ENCODE measurements at places on chromosomes 1 and 21. TPM values are rescaled to one million over a fixed set of nuclear protein-coding genes. Genes with fewer than 3 reads are reported as not detected.

DNA sequence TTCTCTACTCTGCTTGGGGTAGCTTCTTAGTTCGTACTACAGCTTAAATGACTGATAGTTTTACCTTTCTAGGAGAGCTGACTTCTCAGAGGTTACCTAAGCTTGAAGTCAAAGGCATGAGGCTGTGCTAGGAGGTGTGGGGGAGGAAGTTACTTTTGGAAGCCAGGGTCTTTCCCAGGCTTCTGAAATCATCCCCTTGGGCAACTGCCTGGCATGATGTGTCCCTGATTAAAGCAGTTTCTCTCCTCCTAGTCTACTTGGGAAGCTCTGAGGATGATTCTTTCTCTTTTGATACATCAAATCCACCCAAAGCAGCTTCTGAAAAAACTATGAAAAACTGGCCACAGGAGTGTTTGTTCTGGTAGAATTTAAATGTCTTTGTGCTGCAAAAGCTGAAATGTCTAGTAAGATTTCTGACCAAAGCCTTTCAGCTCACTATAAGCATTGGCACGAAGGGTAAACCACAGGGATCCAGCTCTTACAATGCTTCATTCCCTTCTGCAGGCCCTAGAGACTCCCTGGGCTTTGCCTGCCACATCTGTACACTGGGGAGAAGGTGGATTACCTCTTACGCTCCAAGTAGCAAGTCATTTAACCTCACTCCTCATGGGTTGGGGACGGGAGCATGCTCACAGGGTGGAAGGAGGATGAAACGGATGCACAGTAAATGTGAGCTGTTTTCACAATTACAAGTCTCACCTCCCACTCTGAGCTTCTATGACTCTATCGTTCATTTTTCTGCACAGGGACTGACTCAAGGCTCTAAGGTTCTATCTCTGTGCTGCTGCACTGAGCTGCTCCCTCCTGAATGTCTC lies 59.6 kb downstream of the RUNX1 start:
- no peak overlapping the region for H3K27ac ChIP-seq
- H3K4me3 ChIP-seq, result no peak overlapping the region
- no peaks in the 10 kb centered on the region for H3K36me3 ChIP-seq
- no peaks in the 10 kb centered on the region for H3K4me1 ChIP-seq
- DNase-seq, result no peak

DNA sequence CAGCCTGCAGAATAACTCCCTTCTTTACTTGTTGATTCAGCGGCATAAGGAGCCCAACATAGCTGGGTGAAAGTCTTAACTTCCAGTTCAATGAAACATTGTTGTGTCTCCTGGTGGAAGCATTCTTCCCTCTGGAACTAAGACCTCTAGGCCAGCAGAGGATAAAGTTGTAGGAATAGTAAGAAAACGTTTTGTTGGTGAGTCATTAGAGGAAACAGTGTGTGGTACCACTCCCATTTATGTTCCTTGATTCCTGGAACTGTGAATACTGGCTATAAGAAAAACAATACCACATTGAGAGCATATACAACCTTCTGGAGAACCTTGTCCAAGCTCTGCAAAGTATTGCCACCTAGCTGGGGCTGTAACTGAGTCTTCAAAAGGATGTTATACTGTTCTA lies 737.4 kb upstream of the ZP4 start:
- H3K27ac ChIP-seq, result no peak overlapping the region
- H3K36me3 ChIP-seq, result no peaks in the 10 kb centered on the region
- no peak for DNase-seq
- no peak overlapping the region for H3K4me3 ChIP-seq
- H3K27me3 ChIP-seq, result no peaks in the 10 kb centered on the region

DNA sequence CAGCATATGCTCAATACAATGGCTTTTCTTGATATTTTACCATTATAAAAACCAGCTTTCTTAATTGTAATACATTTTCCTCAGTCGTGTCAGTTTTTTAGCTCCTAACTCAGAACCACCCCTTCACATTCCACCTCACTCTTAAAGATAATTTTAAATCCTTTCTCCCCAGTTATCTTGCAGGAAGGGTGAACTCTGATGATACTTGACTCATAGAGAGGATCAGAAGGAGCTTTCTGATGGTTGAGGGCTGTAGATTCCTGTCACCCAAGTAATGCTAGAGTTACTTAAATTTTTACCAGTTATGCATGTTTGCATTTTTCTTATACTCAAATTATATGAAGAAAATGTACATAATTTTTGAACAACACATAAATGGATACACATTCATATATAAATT lies 233.7 kb downstream of the NCAM2 start:
- H3K4me1 ChIP-seq, result no peaks in the 10 kb centered on the region
- no peaks in the 10 kb centered on the region for H3K36me3 ChIP-seq
- DNase-seq, result no peak
- no peak overlapping the region for H3K4me3 ChIP-seq

- H3K27me3 ChIP-seq, result no peaks in the 10 kb centered on the region
- no peak for DNase-seq
- peaks cover 36% of the 10 kb centered on the region for H3K4me1 ChIP-seq
- H3K27ac ChIP-seq, result peak overlapping the region; percentile 90
- H3K36me3 ChIP-seq, result no peaks in the 10 kb centered on the region
These were observed 25.1 kb downstream of the ZBTB17 start for GRCh38 chr1:15950763-15951295.

GRCh38 chr1:49971088-49971487 lies 52.7 kb downstream of the AGBL4 start:
- no peaks in the 10 kb centered on the region for H3K36me3 ChIP-seq
- H3K27me3 ChIP-seq, result no peaks in the 10 kb centered on the region
- no peaks in the 10 kb centered on the region for H3K4me1 ChIP-seq
- DNase-seq, result no peak
- H3K27ac ChIP-seq, result no peak overlapping the region
- H3K4me3 ChIP-seq, result no peak overlapping the region

The MYBPH gene
- total RNA-seq, result 0.27 TPM

Measured in ovary (tissue), 10 donors.